ENCODE measurements at places on chromosomes 4 and X.

DNA sequence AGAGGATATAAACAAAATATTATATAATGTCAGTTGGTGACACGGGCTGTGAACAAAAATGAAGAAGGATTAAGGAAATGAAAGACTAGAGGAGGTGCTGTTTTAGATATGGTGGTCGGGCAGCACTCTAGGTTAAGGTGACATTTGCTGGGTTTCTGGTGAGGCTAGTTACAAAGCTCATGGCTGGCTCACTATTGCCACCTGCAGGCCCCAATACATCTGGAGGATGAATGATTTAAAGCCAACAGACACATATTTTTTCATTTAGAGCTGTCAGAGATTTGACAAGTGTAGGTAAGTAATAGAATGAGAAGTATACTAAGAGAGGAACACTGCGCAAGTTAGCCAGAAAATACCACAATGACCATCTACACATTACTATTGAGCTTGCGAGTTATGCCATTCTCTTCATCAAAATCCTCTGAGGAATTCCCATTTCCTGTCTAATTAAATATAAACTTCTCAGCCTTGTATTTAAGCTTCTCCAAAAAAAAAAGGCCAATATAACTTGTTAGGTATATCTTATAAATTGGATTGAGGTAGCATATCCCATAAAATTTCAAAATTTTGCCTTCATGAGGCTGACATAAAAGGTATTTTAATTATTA is 6.4 kb upstream of the FGG start:
- DNase-seq = no peak

DNA sequence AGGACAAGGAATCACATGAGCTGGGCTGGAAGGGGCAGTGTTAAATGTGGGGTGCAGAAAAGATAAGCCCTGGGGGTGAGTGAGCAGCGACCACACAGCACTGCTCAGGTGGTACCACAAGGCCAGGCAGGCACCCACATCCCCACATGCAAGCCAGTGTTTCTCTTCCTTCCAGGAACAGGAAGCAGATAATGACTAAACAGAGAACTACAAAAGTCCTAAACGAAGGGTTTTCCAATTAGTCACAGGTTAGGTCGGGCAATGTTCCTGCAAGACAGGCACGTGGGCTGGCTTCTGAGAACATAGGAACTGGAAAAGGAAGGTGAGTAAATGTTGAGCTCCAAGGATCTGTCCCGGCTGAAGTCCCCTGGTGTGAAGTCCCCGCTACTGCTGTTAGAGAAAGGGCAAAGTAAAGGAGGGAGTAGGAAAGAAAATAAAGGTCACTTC is 19.5 kb downstream of the RELL1 start:
- no peak for DNase-seq

DNA sequence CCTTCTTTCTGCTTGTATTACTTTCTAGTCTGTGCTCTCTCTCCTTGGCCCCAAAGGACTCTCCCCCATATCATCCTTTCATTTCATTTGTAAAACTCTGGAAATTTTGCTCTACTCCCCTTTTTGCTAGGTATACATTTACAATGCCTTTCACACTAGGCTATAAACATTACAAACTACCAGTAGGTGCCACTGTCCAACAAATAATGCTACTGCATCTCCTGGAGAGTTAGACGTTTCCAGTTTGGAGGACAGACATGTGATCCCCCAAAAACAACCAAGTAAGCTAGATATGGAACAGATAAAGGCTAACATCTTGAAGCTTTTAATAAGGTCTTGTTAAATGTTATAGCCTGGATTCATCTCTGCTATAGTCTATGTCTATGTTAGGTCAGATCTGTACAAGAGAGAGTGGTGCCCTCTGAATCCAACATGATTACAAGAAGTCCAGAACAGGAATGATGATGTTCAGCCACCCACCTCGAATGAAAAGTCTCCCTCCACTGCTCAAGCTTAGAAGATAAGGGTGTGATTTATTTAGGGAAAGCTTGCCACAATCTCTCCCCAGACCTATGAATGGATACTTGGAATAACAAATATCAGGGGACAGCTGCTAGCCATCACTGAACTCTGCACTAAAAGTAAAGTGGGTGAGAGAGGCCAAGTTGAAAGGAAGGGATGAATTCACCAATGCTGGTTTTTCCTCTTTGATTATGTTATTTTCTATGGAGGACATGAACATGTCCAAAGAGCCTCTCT is 14.3 kb downstream of the CBR4 start:
- DNase-seq = no peak

GRCh38 chr4:7798178-7798995 is 141.3 kb downstream of the AFAP1 start:
- DNase-seq = no peak

- DNase-seq = no peak
These were observed 140.3 kb downstream of the PJA1 start for GRCh38 chrX:69024931-69025330.

DNA sequence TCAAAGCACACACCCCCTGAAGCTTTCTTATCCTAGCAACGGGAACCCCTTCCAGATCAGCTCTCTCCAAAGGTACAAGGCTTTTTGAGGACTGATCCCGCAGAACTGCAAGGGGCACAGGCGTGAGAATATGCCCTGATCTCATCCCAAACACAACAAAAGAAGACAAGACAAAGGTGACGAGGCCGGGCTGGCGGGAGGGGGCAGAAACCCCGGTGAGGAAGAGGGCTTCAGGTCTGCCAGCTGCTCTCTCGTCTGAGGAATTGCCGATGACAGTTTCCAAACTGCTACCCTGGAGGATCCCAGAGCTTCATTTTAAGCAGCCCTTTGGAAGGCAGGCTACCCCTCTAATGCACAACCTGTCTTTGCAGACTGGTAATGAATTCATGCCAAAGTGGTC is 3.4 kb downstream of the HCFC1 start:
- DNase-seq = no peak

DNA sequence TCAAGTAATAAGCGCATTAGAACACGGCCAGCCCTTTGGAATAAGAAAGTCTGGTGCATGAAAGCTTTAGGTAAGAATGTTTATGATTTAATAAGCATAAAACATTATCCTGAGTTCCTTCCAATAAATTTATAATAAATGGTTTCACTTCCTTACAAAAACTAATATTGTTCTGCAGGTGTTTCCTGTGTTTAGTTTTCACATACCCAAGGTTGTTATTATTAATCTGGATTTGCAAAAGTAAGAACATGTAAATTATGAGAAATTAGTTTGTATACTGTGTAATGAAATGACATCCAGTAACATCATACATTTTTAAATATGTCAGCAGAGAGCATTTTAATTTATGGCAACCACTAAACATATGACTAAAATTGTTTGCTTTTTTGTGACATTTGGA is 72.1 kb downstream of the BANK1 start:
- DNase-seq = no peak

GRCh38 chrX:93741811-93742210 is 67.8 kb downstream of the FAM133A start:
- no peak for DNase-seq

GRCh38 chr4:55613621-55614020 is 21.6 kb upstream of the PDCL2 start:
- DNase-seq = no peak

DNA sequence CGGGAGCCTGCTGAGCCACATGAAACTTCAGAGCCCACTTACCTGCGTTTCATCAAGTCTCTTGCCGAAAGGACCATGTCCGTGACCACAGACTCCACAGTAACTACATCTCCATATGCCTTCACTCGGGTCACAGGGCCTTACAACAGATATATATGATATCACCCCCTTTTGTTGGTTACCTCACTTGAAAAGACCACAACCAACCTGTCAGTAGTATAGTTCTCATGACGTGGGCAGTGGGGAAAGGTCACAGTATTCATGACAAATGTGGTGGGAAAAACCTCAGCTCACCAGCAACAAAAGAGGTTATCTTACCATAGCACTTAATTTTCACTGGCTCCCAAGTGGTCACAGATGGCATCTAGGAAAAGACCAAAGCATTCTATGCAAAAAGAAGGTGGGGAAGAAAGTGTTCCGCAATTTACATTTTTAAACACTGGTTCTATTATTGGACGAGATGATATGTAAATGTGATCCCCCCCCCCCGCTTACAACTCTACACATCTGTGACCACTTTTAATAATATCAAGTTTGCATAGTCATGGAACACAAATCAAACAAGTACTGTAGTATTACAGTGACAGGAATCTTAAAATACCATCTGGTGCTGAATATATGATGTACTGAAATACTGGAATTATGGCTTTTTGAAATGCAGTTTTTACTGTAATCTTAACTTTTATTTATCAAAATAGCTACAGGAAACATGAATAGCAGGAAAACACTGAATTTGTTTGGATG is 129.9 kb downstream of the TET2 start:
- DNase-seq = no peak

- DNase-seq = no peak
These were observed 21.9 kb downstream of the SMAD1 start for GRCh38 chr4:145503486-145504072.

DNA sequence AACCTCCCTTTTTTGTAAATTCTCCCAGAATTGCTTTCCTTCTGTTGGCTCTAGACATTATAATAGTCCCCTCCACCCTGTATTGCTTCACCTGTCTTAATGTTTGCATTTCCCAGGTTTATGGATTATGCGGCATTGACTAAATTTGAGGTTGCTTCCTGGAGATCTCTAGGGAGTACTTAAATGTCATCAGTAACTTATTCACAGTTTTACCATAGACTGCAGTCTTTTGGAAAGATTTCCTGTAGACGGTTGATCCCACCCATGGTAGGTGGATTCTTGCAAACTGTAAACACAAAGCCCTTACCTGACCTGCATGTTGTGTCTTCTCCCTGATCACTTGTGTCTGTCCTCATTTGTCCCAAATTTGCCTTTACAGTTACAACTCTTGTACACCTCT is 6.2 kb upstream of the NOX1 start:
- peak; percentile 35 for DNase-seq

GRCh38 chrX:131609480-131609879 is 65.6 kb downstream of the OR13H1 start:
- no peak for DNase-seq

DNA sequence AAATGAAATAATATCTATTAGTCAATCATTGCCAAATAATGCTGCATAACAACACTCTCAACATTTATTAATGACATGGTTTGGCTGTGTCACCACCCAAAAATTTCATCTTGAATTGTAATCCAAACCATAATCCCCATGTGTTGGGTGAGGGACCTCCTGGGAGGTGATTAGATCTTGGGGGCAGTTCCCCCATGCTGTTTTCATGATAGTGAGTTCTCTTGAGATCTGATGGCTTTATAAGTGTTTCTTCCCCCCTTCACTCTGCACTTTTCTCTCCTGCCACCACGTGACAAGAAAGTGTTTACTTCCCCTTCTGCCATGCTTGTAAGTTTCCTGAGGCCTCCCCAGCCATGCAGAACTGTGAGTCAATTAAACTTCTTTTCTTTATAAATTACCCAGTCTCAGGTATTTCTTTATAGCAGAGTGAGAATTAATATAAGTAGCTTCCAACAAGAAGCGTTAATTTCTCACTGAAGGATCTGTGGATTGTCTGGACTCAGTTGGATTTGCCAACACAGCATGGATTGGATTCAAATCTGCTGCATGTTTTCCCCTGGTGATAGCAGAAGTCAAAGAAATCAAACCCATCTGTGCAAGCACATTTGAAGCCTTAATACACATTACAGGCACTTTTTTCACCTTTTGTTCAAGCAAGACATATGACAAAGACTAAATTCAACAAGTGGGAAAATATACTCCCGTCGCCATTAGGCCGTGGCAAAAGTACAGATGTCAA is 216.6 kb downstream of the PDGFC start:
- no peak for DNase-seq

DNA sequence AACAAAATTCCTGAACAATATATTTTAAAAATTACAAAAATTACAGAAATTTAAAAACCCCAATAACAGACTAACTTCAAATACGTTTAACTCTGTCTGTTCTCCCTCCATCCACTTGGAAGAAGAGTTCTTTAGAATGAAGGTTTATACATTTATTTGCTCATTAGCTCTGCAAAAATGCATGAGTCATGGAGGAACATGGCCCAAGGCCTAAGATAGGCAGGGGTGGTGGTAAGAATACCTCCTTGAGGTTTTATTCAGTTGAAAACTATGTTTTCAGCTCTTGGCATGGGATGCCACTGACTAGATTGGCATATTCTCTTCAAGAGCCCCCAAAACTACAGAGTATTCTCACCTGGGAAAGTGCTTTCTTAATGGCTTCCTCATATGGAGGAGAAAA is 8.8 kb upstream of the LRRC66 start:
- DNase-seq = no peak

GRCh38 chr4:121306931-121307330 is 73.9 kb downstream of the QRFPR start:
- DNase-seq = no peak

DNA sequence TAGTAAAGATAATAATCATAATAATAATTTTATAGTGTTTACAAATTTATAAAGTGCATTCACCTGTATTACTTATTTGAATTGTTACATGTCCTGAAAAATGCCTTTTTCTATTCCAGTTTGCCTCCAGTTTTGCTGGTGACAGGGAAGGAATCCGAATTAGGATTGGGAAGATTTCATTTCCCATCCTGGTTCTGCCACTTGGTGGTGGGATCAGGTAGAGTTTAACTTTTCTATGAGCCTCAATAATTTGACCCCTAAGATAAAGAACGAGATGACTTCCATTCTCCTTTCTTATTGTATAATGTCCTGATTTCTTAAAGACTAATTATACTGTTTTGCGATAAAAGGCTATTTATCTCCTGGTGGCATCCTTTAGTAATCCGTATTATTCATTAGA is 1090.9 kb downstream of the RAPGEF2 start:
- DNase-seq = no peak

- no peak for DNase-seq
These were observed 92.3 kb downstream of the REPS2 start for GRCh38 chrX:17038681-17039161.

- DNase-seq = no peak
These were observed 13.5 kb downstream of the NSUN7 start for GRCh38 chr4:40763228-40763716.

- no peak for DNase-seq
These were observed 85.1 kb downstream of the SLC9A7 start for GRCh38 chrX:46673620-46674359.

GRCh38 chrX:9562851-9563250 is 98.0 kb downstream of the TBL1X start:
- DNase-seq = no peak

GRCh38 chr4:86326400-86326799 is 33.5 kb downstream of the MAPK10 start:
- DNase-seq = no peak

- no peak for DNase-seq
These were observed 105.4 kb downstream of the GPC3 start for GRCh38 chrX:133880032-133880443.

- no peak for DNase-seq
These were observed 84.7 kb upstream of the PCDH19 start for GRCh38 chrX:100494646-100495370.

- no peak for DNase-seq
These were observed 69.2 kb upstream of the DIAPH2 start for GRCh38 chrX:96615448-96615847.
